Left colon (tissue), 2 donors: ENCODE measurements at places on chromosomes 2 and 18.

DNA sequence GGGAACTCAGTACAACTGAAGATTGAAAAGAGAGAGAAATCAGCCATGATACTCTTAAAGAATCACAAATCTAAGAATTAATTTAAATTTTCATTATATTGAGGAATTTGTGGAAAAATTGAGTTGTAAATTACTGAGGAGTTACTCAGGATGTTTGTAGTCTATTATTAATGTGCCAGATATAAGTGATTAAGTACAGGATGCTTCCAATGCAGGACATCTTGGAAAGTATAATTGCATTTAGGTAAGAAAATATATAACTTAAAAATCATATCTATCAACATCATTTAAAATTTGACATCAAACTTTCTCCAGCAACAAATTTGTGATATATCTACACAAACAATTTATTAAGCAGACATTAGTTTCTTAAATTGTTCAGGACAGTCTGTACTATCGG lies 1.3 kb downstream of the CALCRL start:
- DNase-seq, result no peak

DNA sequence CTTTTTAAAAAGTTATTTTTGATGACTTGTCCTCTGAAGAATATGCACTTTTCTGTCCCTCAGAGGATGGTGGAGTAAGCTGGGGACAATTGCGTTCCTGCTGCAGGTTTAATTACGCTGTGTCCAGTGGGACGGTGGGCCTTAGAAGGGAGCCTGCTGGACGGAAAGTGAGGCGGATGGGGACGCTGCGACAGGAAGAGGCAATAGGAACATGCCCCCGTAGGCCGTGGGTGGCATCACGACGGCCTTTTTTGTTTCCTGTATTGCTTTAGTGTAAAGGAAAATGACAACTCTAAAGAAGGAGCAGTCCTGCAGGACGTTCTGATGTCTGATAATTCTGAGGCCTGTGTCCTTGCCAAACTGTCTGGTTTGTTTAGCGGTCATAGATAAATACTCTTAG lies 121.6 kb downstream of the NFATC1 start:
- DNase-seq, result no peak

GRCh38 chr18:76399613-76400391 lies 95.2 kb downstream of the ZNF516 start:
- no peak for DNase-seq

GRCh38 chr2:71806432-71806831 lies 341.2 kb downstream of the CYP26B1 start:
- no peak for DNase-seq

DNA sequence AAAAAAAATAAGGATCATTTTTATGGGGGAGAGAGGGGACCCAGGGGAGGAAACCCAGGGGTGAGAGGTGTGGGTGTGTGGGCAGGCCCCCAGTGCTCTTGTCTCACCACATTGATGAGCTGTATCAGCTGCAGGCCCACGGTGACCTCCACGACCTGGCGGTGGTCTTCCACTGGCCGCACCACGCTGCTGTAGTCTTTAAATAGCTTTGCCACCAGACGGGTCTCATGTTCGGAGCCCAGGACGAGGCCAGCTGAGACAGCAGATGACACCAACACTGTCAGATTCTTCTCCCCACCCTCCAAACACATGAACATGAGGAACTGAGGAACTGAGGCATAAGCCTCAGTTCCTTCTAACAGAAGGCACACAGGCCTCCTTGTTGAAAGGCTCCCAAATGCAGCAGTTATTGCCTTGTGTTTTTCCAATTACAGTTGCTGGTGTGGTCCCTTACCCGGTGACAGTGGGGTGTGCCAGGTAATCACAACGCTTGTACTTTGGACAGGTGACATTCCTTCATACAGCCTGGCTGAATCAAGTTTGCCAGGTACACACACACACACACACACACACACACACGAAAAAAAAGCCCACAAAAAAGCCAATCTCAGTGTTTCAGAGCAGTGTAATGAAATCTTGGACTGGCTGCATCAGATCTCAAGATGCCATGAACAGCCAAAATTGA lies 4.7 kb downstream of the CHRNA1 start:
- peak; percentile 40 for DNase-seq

DNA sequence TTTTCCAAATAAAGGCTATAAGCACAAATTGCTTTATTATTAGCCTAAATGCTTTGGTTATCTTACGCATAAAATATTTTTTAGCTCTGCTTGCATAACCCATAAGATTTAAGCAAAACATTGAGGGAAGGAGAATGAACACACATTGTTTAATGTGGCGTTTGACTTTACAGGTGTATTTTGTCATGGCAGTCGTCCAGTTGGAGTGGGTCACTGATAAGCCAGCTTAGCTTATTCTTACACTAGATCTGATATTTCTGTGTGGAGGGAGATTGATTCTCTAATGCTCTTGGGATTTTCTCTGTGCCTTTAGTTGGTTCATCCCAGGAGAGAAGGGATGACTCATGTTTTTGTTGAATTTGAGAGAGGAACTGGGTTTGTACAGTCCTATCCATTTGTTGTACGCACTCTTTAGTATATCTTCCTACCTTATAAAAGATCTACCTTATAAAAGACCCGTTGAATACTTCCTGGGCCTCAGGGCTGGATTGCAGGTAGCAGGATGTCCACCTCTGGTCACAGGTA lies 47.5 kb upstream of the ACYP2 start:
- DNase-seq, result no peak

GRCh38 chr18:76688724-76689472 lies 133.5 kb upstream of the ZNF236 start:
- DNase-seq, result no peak

DNA sequence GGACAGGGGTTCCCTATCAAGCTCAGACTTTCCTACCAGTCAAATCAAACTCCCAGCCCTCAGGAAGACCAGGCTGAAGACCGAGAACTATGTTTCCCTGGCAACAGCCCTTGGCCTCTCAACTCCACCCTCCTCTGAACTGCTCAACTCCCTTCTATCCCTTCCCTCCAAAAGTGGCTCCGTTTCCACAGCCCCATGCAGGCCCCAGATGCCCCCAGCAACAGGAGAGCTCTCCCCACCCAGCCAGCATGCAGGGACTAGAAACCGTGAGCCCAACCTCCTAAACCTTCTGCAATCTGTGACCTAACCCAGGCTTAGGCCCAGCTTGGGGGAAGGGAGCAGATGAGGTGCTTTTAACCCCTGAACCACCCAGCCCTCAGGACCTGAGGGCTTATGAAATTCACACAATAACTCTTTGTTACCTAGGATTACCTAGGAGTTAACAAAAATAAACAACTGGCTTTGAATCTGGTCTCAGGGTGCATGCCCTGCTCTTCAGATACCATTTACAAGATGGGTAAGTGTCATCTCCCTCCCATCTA lies 87.2 kb downstream of the BCL11A start:
- no peak for DNase-seq

DNA sequence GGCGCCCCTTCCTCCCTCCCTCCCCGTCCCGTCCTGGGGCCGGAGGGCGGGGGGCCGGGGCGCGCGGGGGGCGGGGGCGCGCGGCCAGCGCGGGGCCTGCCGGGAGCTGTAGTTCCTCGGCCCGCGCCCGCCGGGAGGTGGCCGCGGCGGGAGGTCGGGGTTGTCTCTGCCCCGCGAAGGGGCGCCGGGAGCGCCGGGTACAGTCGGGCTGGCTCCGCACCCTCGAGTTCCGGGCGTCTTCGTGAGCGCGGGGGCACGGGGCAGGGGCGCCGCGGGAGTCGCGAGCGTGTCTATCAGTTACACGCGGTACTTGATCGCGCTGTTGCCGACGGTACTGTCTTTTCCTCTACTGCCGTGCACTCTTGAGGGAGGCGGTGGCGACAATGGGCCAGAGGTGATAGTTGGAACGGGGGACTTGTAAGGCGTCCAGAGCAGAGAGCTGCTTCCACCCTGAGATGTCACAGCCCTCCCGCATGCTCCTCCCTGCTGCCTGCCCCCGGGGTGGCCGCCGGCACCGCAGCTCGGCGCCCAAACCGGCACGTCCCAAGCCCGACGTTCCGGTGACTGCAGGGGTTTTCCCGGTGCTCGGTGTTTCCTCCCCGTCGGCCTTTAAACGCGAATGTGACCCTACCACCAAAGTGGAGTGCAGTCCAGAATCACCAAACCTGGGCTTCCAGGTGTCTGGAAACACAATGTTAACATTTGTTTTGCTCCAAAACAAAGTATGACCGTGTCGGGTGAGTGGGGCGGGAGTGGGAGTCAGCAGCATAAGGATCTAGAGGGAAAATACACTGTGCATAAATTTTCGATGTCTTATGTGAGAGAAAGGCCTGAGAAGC lies at the start of gene PRKD3:
PRKD3 (minus strand) TSS at position 48 of the 839 bp plus-strand sequence. CDS start 8,309 bp downstream, outside the sequence.
- no peak for DNase-seq

DNA sequence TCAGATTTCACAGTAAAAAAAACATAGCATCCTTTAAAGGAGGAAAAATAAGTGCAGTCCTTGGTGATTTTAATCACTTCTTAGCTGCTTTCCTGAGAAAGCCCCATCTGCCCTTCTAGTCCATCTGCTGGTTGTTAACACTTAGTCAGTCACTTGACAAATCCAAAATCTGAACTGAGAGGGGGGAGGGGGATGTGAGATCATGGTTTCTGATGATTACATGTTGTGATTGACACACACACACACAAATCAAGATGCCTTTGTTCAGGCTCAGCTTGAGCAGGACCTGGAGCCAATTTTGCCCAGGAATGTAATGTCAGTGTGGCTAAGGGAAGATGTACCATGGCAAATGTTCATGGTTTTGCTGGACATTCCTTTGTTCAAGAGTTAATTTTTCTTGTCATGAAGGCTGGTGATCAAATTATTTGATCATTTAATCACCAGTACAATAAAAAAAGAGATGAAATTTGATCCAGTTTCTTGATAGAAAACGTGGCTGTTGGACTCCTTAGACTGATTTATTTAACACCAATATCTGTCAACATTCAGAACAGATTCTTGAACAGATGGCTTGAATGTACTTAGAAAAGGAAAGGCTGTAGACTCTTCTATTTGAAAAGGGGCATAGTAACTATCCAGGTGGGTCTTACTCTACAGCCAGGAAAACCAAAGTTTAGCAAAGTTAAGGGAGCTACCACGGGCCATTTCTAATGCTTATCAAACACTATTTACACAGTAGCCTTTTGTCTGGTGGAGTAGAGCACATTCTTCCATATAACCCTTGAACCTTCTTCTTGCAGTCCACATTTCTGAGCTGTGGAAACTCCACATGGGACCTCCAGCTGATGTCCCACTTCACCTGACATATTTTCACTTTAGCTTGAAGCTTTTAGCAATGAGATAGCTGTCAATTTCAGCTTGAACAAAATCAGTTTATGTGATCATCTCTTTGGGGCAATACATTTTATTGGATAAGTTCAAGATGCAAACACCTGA lies 408.7 kb downstream of the PIK3C3 start:
- no peak for DNase-seq

- no peak for DNase-seq
These were observed 263.8 kb downstream of the AGAP1 start for GRCh38 chr2:235757640-235758039.

DNA sequence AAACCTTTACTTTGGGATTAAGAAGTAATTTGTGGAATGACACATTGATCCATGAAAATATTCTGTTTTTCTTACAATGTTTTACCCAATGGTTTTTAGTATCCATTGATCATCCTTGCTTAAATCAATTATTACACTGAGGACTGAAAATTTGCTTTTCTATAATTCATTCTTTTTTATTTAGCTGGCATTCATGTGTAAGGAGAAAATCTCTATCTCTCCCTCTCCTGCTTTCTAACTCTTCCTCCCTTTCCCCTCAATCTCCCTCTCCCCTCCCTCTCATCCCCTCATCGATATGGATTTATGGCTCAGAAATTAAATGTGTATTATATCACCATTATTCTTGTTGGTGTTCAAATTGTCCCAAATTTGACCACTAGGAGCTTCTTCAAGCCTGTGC lies 29.7 kb downstream of the GALNT5 start:
- DNase-seq, result no peak

- DNase-seq, result no peak
These were observed 99.6 kb downstream of the KCNF1 start for GRCh38 chr2:11011359-11011758.

- DNase-seq, result no peak
These were observed 91.4 kb downstream of the PPP1R1C start for GRCh38 chr2:182077023-182077422.

DNA sequence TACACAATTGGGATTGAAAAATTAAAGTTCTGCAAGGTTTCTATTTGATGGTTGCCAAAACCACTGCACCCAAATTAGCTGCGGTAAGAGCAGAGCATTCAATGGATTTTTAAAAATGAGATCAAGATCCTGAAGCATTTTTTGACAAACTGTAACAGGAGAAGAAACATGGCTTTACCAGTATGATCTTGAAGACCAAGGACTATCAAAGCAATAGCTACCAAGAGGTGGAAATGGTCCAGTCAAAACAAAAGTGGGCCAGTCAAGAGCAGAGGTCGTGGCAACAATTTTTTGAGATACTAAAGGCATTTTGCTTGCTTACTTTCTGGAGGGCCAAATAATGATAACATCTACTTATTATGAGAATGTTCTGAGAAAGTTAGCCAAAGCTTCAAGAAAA lies 186.8 kb downstream of the RDH14 start:
- DNase-seq, result no peak

DNA sequence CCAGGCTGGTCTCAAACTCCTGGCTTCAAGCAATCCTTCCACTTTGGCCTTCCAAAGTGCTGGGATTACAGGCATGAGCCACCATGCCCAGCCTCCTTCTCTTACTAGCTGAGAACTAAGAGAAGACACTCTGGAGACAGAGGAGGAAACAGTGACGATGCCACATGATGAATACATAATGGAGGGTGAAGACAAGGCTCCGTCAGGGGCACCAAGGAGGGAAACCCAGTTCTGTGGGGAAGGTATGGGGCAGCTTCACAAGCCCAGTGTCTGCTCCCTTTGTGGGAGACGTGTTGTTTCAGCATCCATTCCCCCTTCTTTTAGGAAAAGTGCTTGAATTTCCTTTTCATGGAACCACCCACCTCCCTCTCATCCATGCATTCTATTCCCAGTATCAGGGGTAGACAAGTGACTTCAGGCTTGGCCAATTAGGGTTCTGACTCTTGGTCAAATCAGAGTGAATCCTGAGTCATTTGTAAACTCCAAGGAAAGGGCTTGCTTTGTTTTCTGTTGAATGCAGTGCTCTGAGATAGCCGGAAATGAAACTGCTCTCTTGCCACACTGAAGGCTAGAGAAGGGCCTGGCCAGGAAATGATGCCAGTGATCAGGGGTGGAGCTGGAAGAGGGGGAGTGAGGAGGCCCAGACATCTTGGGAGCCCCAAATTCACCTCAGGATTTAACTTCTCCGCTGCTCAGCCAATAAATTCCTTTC lies 23.7 kb downstream of the TMEM127 start:
- DNase-seq, result no peak

- no peak for DNase-seq
These were observed 293.5 kb downstream of the SETBP1 start for GRCh38 chr18:44974174-44974573.

GRCh38 chr2:172098650-172099471 lies 3.8 kb downstream of the DLX2 start:
- DNase-seq, result no peak
